ENCODE measurements at places on chromosomes 4 and X.

GRCh38 chr4:100414016-100414790, 103.6 kb downstream of the EMCN start:
- no peak for DNase-seq

- no peak for DNase-seq
These were observed 46.1 kb downstream of the ZFP42 start for GRCh38 chr4:188041721-188042120.

- no peak for DNase-seq
These were observed 56.3 kb downstream of the MSN start for GRCh38 chrX:65723706-65724105.

- DNase-seq: no peak
These were observed 5.5 kb upstream of the DCTD start for GRCh38 chr4:182922501-182923284.

DNA sequence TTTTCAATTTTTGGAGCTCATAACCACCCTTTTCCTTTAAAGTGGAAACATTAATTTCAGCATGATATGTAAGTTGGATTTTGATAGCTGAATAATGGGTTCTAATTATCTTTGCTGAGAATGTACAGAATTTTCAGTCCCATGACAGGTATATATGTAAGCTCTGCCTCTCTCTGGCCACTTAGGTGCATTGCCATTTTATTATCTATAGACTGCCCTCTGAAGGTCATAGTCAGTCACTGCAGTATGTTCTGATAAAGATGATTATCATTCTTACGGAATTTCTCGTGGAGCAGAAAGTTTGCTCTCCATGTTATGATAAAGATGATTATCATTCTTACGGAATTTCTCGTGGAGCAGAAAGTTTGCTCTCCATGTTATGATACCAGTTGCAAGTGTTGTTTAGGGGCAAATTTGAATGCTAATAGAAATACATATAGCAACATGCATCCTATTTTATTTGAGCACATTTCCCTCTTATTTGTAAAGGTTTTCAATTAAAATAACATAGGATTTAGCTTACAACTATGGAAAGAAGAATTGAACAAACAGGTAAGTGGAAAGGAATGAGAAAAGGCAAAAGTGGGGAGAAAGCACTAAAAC, 10.4 kb downstream of the AFP start:
- peak; percentile 24 for DNase-seq

DNA sequence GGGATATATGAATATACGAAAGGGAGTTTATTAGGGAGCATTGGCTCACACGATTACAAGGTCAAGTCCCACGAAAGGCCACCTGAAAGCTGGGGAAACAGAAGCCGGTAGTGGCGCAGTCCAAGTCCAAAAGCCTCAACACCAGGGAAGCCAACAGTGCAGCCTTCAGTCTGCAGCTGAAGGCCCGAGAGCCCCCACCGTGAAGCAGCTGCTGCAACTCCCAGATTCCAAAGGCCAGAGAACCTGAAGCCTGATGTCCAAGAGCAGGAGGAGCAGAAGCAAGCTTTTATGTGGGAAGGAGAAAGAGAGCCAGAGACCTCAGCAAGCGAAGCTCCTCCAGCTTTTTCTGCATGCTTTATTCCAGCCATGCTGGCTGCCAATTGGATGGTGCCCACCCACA, 275.8 kb downstream of the PTTG2 start:
- no peak for DNase-seq

DNA sequence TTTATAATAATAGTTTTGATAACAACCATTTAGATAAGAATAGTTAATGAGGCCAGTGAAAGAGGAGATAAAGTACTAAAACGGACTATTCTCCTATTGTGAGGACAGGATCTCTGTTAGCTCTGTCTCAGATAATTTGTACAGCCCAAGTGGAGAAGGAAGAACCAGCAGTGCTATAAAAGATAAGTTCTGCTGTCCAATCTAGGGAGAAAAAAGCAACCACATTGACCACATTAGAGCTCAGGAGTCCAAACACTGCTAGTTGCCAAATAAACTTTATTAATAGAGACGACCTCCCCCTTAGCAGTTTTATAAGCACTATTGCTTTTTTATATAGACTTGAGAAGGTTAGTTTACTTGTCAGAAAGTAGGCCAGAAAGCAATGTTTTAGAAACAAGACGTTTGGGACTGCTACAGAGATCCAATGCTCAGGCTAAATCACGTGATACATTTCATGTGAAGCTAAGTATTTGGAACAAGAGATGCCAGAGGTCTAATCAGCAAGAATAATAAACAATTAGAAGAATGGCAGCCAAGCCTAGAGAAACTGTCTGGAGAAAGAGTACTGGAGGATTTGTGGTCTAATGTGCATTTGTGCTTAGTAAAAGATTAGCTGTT, 15.9 kb downstream of the IL15 start:
- DNase-seq: peak; percentile 26

- no peak for DNase-seq
These were observed 69.1 kb downstream of the RHOH start for GRCh38 chr4:40265910-40266274.

GRCh38 chr4:148076964-148077363, 345.1 kb downstream of the ARHGAP10 start:
- DNase-seq: no peak

DNA sequence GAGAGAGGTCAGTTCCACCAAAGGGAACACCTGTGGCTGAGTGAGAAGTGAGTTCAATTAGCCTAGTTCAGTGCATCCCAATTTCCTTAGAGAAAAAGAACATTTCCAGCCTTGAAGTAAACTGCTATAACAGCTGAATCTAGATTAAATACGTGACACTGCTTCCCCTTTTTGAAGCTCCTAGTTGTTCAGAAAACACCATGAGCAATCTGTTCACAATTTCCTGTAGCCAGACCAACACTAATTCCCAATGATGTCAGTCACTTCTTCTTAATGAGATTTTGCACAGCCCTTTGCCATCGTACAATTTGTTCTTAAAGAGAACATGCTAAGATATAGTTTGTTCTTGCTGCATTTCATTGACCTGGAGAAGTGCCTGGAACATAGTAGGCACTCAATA, 144.6 kb upstream of the EDNRA start:
- no peak for DNase-seq

GRCh38 chr4:142366769-142367181, 479.3 kb downstream of the INPP4B start:
- no peak for DNase-seq

DNA sequence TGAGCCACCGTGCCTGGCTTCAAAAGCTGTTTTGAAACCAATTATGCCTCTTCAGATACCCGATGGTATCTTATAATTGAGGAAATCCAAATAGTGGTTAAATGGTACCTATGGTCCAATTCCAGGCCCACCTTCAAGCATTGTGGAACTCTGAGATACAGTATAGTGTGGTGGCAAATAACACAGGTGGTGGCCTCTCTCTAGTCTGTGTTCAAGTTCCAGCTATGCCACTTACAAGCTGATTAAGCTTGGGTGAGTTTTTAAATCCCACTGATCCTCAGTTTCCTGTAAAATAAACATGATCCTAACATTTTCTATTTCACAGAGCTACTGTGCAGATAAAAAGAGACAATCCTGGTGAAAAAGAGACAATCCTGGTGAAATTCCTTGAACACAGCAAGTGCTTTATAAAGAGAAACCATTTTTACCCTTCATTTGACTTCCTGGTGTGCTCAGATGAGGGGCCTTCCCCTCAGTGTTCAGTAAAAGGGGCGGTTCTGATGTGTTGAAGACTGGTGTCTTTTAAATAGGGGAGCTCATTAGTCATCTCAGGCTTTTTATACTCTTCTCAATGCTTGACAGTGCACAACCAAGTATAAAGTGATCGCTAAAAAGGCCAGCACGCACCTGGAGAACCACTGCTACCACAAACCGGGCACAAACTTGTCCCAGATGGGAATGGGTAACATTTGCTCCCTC, 30.8 kb upstream of the CD40LG start:
- no peak for DNase-seq

GRCh38 chr4:55380576-55380975, 15.2 kb upstream of the TMEM165 start:
- no peak for DNase-seq

- DNase-seq: no peak
These were observed 90.6 kb downstream of the PTTG2 start for GRCh38 chr4:38050560-38051350.

DNA sequence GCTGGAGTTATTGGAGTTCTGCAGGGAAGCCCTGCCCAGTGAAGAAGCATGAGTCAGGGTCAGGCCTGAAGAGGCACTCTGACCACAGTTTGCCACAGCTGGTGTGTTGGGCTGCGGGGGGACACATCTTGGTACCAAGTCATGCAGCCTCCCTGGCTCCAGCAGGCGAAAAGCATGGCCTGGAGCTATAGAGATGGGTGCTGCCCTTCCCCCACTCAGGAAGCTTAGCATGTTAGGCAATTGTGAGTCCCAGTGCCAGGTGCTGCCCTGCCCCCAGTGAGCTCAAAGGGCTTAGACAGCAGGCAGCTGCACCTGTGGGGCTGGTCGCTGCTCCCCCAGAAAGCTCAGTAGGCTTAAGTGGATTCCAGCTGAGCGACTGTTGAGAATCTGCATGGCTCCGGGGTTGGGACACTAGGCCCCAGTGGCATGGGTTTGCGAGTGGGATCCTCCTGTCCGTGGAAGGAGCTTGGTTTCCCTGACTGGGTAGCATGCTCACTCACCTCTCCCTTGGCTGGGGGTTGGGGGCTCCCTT, 755.5 kb downstream of the GLUD2 start:
- no peak for DNase-seq

DNA sequence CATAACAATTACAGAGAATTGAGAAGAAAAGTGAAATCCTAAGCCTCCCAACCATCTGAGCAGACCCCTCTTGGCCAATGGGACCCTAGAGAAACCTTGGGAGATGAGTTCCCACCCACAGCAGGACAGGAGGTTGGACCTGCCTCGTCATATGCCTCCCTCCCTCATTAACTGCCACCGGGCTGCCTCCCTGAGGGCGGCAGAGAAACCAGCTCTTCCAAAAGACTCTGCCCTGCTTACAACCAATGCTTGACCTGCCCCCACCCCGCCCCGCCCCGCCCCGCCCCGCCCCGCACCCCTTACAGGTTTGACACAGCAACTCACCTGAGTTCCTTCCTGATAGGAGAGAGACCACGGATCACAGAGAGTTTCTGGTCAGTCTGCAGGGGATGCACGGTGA, 86.1 kb downstream of the ADRA2C start:
- no peak for DNase-seq

GRCh38 chrX:34053931-34054330, 78.2 kb downstream of the FAM47A start:
- DNase-seq: no peak

DNA sequence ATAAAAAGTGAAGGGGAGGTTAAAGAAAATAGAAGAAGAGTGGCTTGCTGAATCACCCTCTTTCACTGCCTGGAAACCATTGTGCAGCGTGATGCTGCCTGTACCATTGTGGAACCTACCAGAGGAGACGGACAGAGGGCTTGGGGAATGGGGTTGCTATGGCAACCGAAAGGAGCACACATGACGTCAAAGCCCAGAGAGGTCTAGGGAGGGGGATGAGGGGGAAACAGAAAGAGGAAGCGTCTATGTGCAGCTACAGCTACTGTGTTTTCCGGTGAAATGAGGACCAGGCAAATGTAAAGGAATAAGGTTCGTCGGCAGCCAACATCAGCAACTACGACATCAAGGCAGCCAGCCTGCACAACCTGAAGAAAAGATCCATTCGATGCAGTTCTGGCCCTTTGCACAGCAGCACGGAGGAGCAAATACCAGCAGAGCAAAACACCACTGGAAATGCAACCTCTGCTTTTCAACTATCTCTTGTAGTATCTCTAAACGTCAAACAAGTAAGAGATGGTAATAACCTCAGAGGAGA, at the start of gene MAPK10:
Gene MAPK10, minus strand, starts transcription at position 110 of the 535 bp plus-strand sequence.
- peak; percentile 11 for DNase-seq

- DNase-seq: peak; percentile 22
These were observed 25.0 kb downstream of the CTPS2 start for GRCh38 chrX:16687514-16687913.

DNA sequence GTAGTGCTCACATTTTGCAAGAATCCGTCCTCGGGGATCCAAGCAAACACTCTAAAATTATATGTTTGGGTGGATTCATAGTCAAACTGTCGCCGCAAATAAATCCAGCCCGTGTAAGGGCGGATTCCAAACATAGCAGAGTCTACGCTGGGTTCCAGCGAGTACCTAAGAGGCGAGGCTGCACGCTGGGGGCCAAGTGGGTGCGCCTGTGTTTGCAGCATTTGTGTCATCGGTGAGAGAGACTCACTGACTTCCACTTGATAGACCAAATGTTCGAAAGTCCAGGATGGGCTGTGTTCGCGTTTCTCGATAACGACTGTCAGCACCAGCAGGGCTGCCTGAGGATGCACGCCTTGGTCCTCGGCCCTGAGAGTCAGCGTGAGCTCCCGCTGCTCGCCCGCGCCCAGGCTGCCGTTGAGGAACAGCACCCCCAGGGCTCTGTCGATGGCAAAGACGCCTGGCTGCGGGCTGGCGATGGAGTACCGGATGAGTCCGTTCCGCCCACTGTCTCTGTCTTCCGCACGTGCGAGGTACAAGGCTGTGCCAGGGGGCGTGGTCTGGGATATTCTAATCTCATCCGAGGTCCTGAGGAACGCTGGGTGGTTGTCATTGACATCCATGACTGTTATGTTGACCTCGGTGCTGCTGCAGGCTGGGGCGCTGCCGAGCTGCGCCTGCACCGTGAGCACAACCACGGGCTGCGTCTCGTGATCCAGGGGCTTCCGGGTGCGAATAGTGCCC, 158.7 kb downstream of the DCHS2 start:
- no peak for DNase-seq

DNA sequence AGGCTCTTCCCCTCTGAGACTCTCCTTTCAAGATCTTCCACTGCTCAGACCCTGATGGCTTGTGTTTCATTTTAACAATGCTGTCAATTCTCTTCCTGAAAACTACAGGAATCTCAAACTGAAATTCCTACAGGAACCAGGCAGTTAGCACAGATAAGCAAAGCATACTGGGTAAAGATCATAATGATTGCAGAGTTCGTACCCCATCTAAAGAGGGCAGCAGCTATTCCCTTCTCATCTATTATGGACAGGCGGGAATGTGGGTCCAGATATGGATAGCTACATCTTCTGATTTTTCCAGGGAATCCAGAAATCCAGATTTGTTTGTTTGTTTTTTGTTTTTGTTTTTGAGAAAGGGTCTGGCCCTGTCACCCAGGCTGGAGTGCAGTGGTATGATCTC, 83.8 kb downstream of the STARD8 start:
- no peak for DNase-seq

DNA sequence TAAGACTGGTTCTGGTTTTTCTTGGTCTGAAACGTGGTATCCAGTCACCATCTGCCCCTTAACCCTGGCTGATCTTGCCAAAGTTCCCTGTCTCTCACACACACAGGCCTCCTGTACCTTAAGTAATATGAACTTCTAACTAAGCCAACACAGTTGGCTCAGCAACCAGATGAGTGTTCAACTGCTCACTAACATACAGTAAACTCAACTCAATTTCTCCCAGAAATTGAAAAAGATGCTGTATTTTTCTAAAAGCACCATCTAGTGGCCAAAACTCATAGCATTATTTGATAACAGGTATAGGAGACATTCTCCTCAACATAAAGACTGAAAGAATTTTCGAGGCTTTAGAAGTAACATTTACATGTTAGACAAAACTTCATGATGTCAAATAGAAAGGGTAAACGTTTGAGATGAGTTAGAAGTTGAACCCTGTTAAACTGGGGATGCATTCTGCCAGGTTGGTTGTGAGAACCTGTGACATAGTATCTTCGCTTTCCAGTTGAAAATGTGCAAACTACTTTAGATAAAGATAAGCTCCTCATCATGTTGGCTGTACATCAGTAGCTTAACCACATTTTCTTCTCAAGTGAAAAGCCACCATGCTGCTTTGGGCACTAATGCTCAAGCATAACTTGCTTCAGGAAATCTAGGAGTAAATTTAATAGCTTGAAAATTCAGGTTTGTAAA, 31.2 kb downstream of the CCNI start:
- peak; percentile 17 for DNase-seq

GRCh38 chr4:62909238-62909637, 1500.0 kb downstream of the TECRL start:
- no peak for DNase-seq

Data from GM03348 (cell line).